ENCODE measurements at places on chromosomes 5 and 9.

- DNase-seq, result no peak
Measured at GRCh38 chr5:103013933-103014552, 105.9 kb downstream of the GIN1 start.

DNA sequence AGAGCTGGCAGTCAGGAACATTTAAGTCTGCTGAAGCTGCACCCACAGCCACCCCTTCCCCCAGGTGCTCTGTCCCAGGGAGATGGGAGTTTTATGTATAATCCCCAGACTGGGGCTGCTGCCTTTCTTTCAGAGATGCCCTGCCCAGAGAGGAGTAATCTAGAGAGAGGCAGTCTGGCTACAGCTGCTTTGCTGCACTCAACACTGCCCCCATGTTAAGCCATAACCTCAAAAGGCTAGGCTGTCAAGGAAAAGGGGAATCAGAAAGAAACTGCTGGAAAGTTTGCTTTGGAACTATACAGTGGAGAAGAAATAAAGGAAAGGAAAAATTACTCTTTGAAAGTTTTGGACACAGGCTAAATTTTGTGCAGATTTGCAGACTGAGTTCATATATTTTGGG is 127.2 kb downstream of the MACIR start:
- DNase-seq, result no peak

GRCh38 chr5:135329066-135329912 is 69.7 kb downstream of the MACROH2A1 start:
- no peak for DNase-seq

- DNase-seq, result peak; percentile 100
Measured at GRCh38 chr5:44808435-44809214, at the start of gene MRPS30. Gene MRPS30, plus strand, starts transcription at chr5:44808947. Its CDS starts 16 bp downstream, at chr5:44808963.

GRCh38 chr5:81631621-81632020 is 119.3 kb downstream of the SSBP2 start:
- no peak for DNase-seq

DNA sequence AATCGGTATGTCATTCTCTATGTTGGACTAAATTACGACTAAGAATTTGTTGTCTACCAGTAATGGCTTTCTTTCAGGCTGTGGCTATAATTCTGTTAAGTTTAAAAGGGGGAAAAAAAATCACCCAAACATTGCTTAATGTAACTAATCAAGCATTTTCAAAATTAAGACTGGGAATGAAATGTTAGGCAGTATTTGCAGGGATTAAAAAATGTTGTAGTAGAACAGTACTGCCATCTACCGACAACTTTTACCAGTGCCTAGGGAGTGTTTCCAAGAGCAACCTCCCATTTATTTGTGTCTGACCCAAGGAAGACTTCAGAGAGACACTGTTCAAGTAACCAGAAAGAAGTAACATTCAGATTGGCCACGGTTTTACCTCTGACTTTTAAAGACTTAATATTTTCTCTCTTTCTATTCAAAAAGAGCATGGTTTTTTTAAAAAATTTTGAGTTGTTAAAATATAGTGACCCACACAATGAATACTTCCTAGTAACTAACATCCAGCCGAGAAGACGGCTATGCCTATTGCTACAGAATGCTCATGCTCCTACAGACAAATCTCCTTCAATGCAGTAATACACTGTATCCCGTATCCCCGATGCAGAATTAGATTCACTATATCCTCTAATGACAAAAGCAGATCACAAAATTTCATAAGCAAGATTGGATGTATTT is 92.4 kb downstream of the ARL15 start:
- DNase-seq, result peak; percentile 72

- DNase-seq, result no peak
Measured at GRCh38 chr5:172896465-172896864, 62.4 kb downstream of the ERGIC1 start.

DNA sequence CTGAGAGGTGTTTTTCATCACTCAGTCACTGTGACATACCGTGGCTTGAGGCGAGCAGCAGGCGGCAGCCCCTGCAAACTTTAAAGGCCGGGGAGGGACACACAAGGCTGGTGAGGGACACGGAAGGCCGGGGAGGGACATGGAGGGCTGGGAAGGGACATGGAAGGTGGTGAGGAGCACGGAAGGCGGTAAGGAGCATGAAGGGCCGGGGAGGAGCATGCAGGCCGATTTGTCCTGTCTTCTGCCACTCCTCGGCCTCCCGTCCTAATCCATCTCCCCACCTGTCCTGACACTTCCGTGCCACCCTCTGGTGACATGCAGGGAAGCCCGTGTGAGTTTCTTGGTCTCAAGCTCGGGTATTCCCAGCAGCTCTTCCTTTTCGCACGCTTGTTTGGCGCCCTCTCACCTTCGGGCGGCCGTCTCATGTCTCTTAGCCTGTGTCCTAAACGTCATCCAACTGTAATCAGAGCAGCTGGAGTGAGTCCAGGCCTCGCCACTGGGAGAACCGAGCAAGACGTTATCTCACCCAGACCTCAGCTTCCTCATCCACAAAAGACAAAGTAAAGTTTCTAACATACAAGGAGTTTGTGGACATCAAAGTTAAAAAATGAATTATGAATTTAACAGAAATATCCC is 126.5 kb downstream of the MRPL36 start:
- DNase-seq, result no peak

GRCh38 chr5:125152044-125152443 is 405.6 kb upstream of the ZNF608 start:
- DNase-seq, result no peak

DNA sequence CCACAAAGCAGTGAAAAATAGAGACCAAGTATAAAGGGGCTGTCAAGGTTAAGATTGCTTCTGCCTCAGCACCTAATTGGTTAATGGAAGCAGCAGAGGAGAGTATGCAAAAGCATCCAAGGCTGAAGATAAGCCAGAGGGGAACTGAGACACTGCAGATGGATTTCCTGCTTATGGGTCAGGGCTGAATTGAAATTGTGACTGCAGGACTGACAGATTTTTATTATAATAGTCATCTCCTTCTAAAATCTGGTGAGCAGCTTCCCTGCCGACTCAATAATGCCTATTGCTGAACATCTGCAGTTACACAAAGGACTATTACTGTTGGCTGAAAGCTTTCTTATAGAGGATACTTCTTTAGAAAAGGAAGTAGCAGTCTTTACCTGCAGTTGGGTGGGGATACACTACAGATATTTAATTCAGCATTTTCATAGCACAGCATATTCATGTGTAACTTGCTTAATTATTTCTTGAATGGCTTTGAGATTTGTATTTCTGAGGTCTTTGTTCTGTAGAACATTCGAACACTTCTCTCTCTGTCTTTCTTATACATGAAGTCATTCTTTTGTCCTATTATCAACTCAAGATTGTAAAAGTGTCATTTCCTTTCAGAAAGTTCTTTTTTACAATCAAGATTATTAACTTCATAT is 363.0 kb upstream of the RIOK2 start:
- DNase-seq, result no peak

DNA sequence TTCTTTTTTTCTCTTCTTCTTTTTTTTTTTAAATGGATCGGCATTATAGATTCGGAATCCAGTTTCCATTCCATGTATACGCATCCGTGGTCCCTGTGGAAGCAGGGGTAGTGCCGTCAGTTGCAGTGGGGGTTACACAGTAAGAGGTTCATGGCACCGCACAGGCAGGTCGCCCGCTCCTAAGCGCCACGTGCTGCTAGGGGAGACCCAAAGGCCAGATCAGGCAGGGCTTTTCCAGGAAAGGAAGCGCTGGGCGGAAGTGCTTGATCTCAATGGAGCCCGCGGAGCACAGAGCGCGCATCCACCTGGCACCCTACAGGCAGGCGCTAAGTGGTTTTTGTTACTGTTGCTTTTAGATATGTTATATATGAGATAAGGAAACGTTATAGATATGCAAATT is 174.8 kb upstream of the OR13F1 start:
- no peak for DNase-seq

DNA sequence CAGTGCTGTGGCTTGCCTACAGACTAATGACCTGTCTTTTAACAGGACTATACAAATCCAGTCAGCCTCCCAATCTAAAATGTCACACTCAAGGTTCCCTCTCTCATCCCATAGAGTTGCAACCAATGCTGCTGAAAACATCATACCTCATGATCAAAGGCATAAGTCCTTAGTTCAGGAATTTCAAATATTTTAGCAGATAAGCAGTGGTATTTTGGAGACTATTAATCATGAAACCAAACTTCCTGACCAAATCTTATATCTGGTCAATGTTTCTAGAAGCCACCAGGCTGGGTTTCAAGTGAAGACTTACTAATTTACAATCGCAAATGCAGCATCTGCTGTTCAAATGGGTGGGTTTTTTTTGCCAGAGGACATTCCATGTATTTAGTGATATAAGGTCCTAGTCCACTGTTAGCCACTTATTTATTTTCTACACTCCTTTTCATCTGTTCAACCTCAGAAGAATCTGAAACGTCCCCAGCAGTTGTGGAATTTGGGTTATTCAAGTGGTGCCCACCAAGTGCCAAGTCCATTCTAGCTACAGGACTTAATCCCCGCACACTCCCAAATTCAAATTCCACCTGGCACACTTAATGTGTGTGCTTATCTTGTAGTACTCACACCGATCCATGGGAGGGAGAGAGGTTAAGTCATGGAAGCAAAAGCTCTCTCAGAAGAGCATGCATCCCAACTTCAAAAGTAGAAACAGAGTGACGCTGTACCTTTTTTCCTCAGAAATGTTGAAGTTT is 5.8 kb downstream of the TAS2R1 start:
- DNase-seq, result no peak

DNA sequence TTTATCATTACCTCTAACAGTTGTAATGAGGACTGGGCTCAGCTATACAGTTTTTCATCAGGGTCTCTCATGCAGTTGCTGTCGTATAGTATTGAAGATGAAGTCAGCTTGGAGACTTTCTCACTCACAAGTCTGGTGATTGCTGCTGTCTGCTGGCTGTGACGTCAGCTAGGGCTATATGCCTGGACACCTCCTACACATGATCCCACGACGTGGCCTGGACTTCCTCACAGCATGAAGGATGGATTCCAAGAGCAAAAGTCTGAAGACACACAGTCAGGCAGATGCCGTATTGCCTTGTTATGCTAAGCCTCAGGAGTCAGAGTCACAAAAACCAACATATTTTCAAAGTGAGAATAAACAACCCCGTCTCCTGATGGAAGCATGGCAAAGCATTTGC is 193.3 kb downstream of the LURAP1L start:
- DNase-seq, result no peak

DNA sequence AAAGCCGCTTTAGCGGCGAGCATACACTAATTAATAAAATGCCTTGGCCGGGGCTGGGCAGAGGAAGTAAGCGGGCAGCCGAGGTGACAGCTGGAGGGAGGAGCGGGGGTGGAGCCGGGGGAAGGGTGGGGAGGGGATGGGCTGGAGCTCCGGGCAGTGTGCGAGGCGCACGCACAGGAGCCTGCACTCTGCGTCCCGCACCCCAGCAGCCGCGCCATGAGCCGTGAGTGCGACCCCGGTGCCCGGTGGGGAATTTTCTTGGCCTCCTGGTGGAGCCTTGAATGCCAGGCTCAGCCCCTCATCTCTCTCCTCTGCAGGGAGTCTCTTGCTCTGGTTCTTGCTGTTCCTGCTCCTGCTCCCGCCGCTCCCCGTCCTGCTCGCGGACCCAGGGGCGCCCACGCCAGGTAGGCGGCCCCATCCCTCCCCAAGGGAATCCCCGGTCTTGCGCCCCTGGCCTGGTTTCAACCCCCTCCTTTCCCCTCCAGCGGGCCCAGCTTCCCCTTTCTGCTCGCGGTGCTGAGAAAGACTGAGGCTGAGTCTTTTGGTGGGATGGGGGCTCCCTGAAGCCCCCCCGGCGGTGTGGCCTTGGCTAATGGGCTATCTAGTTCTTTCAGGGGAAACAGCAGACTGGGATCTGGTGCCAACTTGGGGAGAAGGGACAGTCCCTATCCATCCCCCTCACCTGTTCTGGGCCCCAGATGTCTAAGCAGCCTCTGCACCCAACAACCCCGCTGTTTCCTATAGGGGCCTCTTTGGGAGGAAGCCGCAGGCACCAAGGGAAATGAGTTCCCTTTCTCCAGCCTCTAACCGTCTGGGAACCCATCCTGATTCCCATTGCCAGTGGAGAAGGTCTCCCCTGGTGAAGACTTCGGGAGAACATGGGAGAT is at the start of gene PTGS1:
PTGS1 (plus strand) TSS at position 156 of the 887 bp plus-strand sequence; CDS start at position 217, 61 bp downstream.
- no peak for DNase-seq

DNA sequence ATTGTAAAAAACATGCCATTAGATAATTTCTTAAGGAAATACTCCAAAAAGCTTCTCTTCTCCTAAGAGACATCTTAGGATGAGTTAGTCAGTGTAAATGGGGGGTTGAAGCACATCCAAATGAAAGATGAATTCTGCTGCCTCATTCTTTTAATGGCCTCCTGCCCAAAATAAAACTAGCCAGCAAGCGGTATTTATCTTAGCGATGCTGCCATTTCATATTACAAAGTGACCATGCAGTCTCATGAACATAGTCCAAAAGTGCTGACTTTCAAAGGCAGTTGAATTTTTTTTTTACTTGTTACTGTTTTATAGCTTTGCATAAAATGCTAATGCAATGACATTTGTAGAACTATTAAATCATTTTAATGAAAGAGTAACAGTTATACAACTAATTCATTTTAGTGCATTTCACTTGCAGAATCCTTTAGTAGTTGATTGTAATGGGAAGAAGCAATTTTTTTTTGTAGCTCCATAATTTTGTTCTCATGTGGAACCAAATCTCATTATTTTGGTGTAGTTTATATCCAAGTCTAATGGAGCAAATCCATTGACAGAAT is 151.5 kb downstream of the CAVIN4 start:
- DNase-seq, result no peak

DNA sequence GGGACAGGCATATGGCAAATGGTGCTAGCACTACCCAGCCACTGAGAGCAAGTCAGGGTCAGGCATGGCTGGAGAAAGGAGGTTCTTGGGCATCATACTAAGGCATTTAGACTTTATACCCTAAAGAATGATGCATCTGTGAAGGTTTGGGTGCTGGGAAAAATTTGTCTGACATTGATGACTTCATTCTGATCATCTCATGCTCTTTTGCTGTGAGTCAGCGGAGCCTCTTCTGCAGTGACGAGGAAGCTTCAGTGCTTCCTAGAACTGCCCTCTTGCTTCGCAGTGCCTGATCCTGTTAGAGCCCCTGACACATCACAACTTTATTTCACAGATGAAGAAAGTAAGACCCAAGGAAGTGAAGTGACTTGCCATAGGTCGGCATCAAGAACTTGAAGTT is 266.6 kb upstream of the GAS1 start:
- no peak for DNase-seq

GRCh38 chr5:16600946-16601345 is 15.9 kb downstream of the RETREG1 start:
- DNase-seq, result no peak

DNA sequence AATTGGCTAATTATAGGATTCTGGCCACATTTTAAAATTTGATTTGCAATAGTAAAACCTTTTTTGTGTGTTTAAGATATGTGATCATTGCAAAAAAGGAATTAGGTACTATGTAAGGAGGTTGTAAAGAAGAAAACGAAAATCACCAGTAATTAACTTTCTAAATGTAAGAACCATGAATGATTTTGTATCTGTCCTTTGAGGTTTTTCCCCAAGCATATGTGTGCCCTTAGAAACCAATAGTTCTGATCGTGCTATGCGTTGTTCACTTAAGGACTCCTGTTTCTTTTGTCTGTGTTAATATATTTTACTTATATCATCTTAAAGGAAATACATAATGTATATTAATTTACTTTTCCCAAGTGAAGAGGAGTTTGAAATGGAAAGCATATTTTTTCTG is 410.2 kb downstream of the PSAT1 start:
- no peak for DNase-seq

Data from small intestine (tissue), 16 donors.